Activated naive CD4-positive, alpha-beta T cell treated with Interleukin-2 at 50 U/mL for 16 hours (primary cell): ENCODE measurements at places on chromosomes 7 and 10.

DNA sequence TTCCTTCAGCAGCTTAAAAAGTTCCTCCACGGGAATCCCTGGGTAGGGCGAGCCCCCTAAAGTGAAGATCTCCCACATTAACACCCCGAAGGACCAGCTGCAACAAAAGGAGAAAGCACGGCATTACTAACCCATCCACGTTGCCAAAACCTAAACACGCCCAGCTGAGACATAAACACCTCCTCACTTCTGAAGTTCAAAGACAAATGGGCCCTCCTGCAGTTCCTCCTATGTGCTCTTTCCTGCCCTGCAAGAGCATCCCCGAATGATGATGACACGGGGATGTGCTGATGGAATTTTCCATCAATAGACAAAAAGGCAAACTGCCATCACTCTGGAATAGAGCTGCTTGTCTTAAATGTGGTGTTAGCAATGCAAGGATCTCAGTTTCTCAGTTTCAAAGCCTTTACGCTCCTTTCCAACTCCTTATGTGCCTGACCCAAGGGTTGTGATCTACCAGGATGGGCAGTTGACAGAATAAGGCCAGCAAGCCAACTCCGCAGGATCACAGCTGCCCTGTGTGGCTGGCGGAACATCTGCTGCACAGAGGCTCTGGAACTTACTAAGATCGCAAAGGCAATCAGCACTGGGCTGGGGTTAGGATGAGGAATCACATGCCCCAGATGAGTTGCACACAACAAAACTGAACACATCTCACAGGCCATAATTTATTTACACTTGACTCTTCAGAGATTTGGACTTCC lies 112.7 kb downstream of the FGFR2 start:
- no peak for DNase-seq

DNA sequence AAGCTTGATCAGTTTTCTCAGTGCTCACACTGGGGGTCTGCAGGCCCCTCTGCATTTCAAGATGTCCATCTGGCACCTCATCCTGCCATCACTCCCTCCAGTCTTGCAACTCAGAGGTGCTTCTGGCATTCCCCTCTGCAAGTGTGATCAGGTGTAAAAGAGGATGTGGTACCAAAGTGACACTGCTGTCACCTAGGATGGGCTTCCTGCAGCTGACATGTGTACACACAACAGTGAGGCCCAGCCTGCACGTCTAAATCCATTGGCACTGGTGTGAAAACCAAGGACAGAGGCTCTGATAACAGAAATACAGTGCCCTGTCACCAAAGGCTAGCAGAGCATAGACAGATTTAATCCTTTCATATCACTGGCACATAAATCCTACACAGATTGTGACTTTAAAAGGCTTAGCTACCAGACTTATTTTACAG lies 162.5 kb upstream of the CELF2 start:
- DNase-seq, result no peak

- DNase-seq, result no peak
These were observed 28.9 kb upstream of the PCBD1 start for GRCh38 chr10:70917226-70917625.

DNA sequence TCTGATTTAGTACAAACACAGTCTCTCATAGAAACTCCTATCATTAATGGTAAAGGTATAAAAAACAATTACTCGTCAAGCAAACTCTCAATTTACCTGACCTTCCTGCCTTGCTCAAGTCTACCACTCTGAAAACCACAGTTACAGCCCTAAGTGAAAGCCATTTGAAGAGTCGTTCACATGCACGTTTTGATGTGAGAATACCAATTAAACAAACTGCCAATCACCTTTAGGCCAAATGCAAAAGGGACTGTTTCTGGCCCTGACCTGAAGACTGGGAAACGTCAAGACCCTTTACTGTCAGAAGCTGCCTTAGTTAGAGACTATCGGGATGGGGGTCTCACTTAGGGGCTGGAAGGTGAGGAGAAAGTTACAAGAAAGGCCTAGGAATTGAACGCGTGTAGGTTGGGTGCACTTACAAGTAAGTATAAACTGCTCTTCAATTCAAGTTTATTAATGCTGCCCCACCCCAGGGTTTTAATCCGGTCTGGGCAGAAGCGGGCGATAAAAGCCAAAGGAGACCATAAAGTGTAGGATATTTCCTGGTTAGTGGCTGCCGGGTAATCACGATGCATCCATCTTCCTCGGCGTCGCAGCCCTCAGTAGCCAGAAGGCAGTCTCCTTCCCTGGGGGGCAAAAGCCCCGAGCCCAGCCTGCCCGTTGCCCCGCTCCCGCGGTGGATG lies 935 bp downstream of the TM9SF3 start:
- peak; percentile 38 for DNase-seq

DNA sequence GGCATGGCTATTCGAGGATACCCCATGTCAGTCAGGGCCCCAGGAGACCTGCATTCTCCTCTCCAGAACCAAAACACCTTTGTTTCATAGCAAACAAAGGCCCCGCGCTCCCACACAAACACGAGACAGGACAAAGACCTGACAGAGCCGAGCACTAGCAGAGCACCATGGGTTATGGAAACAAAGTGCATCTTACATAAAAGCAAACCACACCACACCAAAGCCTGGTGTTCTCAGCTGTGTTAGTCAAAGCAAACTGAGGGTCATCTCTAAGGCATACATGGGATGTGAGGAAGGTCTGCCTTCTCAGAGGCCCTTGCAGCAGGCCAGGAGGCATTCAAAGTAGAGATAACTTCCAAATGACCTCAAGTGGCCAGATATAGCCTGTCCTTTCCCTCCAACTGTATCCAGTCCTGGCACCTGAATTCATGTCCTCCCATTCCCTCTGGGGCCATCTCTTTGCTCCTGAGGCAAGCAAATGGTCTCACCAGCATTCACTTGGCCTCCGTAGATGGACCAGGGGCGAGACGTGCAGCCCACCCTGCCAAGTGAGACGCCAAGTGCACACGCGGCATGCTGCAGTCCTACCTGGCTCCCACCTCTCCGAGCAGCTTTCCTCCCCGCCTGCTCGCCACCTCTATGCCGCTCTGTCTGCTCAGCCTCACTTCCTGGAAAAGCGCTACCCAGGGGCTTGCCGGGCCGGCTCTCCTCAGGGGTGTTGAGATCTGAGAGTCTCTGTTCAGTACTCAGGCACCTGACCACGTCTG lies 45.3 kb upstream of the PDLIM1 start:
- DNase-seq, result no peak

- no peak for DNase-seq
These were observed 229.5 kb downstream of the ARHGAP21 start for GRCh38 chr10:24494236-24494635.

- no peak for DNase-seq
These were observed 74.9 kb downstream of the ADRA2A start for GRCh38 chr10:111151595-111152307.

GRCh38 chr7:2201686-2202360 lies 30.9 kb downstream of the MAD1L1 start:
- no peak for DNase-seq

DNA sequence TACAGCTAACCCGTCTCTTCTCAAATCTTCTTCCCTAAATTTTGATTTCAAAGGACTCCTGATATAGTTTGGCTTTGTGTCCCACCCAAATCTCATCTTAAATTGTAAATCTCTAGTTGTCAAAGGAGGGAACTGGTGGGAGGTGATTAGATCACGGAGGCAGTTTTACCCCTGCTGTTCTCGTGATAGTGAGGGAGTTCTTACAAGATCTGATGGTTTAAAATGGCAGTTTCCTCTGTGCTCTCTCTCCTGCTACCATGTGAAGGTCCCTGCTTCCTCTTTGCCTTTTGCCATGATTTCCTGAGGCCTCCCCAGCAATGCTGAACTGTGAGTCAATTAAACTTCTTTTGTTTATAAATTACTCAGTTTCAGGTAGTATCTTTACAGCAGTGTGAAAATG lies 269.3 kb downstream of the POLR1F start:
- DNase-seq, result no peak

DNA sequence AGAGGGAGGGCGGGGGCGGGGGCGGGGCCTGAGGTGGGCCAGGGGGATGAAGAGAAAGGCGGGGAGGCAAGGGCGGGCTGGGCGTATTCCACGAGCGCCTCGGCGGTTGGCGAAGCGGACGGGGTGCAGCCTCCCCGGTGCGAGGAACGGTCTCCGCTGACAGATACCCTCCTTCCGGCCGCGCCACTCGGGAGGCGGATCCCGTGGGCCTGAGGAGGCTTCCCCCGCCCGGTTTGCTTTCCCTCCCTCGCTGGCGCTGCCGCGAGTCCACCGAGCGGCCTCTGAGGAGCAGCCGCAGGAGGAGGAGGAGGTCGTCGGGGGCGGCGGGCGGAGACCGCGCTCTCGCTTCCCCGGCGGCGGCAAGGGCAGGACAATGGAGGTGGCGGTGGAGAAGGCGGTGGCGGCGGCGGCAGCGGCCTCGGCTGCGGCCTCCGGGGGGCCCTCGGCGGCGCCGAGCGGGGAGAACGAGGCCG lies at the start of gene TRIM24:
Gene TRIM24 (plus strand): TSS at position 84 of the 473 bp plus-strand sequence. CDS start 290 bp downstream, at position 374.
- no peak for DNase-seq

GRCh38 chr10:101718690-101719275 lies 23.8 kb upstream of the FBXW4 start:
- DNase-seq, result no peak

DNA sequence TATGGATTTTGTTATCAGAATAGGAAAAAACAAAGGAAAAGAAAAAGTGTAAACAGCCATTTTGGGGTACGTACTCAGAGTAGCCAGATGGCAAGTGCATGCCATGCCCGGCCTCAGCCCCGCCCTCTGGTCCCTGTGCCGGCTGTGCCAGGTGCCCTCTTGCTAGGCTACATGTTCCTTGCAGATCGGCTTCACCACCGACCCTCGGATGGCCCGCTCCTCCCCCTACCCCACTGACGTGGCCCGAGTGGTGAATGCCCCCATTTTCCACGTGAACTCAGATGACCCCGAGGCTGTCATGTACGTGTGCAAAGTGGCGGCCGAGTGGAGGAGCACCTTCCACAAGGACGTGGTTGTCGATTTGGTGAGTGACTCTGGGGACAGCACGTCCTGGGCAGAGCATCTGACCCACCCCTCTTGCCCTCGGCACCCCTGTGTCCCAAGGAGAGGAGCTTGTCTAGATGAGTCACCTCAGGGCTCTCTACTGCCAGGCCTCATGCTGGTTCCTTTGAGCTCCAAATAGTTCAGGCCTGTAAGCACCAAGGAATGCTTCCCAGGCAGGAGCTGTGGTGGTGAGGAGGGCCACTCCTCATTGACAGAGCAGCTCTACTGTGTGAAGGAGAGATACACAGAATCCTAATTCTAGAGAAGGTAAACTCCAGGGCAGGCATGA lies 54.9 kb upstream of the ZMIZ2 start:
- no peak for DNase-seq

DNA sequence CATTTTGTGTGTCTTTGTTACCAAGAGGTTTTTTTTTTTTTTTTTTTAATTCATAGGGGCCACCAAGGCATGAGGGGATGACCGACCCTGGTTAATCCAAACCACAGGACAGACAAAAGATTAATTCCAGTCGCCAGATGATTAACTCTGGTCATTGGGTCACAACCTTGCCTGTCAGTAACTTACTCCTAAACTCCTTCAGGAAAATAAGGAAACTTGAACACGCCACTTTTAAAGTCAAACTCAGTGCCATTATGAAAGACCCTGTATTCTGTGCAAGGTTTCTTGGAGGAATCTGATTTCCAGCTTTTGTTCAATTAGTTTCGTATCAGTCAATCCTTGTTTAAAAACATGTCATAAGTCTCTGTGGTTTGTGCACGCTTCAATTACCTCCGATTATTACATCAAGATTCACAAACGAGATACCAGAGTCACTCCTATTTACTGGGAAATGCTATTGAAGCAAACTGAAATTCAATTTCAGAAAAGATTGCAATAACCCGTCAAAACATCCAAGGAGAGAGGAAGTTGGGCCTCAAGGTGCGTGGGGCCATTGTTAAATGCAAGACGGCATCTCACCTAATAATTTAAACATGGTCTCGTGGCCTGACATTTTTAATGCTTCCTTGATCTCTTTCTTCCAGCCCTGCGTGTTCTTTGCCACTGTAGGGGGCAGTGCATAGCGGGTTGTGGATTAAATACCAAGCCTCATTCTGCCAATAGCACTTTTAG lies 44.0 kb downstream of the NRP1 start:
- DNase-seq, result no peak

DNA sequence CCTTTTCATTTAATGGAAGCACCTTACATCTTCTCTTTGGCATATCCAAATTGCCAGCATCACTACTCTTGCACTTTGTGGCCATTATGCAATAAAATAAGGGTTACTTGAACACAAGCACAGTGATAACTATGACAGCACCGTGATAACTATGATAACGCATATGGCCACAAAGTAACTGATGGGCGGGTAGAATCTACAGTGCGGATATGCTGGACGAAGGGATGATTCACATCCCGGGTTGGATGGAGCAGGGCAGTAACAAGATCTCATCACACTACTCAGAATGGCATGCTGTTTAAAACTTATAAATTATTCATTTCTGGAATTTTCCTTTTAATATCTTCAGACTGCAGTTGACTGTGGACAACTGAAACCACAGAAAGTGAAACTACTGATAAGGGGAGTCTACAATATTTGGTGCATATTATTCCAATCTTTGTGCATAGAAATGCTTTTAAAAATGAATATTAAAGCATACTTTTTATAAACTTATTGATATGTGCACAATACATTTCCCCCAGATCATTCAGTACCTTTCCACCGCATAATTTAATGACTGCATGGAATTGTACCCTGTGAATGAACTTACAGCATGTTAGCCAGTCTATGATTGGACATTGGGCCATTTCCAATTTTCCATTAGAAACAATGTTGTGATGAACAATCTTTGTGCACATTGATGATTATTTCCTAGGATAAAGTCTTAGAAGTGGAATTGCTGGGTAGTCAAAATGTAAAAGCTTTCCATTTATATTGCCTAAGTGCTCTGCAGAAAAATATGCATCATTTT lies 136.4 kb downstream of the WNT2 start:
- DNase-seq, result no peak

- DNase-seq, result no peak
These were observed 33.5 kb downstream of the TRIM24 start for GRCh38 chr7:138493535-138493934.

DNA sequence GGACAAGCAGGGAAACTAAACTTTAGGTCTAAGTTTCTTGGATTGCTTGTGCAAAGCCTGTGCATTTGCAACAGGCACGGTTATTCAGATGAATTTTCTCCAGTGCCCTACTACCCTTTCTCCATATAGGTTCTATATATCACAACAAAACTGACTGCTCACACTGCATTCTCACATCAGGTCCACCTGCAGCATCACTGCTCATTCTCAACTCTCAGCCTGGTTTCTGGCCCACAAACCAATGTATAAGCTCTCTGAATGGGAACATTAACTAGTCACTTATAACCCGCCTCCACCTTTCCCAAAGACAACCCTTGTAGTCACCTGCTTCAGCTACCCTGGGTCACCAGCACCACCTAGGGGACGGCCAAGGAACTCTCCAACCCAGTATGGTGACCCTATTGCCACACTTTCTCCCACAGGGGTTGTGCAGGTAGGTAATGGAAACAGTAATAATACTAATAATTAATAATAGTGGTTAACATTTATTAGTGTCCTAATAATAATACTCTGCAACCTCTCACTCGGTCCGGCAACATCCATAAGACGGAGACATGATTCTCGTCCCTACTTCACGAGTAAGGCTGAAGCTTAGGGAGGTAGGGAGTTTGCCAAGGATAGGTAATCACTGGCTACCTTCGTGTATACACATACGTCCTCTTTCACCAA lies 97.3 kb downstream of the CLEC2L start:
- peak; percentile 62 for DNase-seq

GRCh38 chr7:79284211-79284610 lies 169.3 kb downstream of the MAGI2 start:
- no peak for DNase-seq

GRCh38 chr10:22986771-22987542 lies 59.1 kb downstream of the ARMC3 start:
- no peak for DNase-seq

GRCh38 chr10:101903827-101904550 lies 60.4 kb upstream of the KCNIP2 start:
- DNase-seq, result no peak
